Mononuclear cell (primary cell): ENCODE measurements at places on chromosomes 12 and 14. TPM values are rescaled to one million over a fixed set of nuclear protein-coding genes. Genes with fewer than 3 reads are reported as not detected.

PRKD1 gene
- total RNA-seq = not detected

STAT2 gene
- total RNA-seq = 95.2 TPM

LRTM2 gene
- total RNA-seq = 0.10 TPM

KRT7 gene
- total RNA-seq = not detected

GPN3 gene
- total RNA-seq = 3.6 TPM

GDF3 gene
- not detected for total RNA-seq

VWF gene
- 0.63 TPM for total RNA-seq

FSCB gene
- total RNA-seq = under 0.01 TPM

USP5 gene
- 16.4 TPM for total RNA-seq

PDZRN4 gene
- total RNA-seq = not detected

BDKRB2 gene
- total RNA-seq = under 0.01 TPM

TAS2R30 gene
- total RNA-seq = 21.8 TPM

IL31 gene
- total RNA-seq = not detected

C3AR1 gene
- 10.3 TPM for total RNA-seq

PROX2 gene
- 0.21 TPM for total RNA-seq

B3GNT4 gene
- total RNA-seq = 0.10 TPM

DEGS2 gene
- 0.21 TPM for total RNA-seq

MYO1H gene
- under 0.01 TPM for total RNA-seq

KRT2 gene
- total RNA-seq = 0.94 TPM

NFATC4 gene
- total RNA-seq = 0.10 TPM

VRTN gene
- not detected for total RNA-seq

NRIP2 gene
- total RNA-seq = not detected

RAB35 gene
- 17.2 TPM for total RNA-seq

SERPINA1 gene
- 453 TPM for total RNA-seq

LHX5 gene
- total RNA-seq = not detected

GPATCH2L gene
- total RNA-seq = 128 TPM
